ENCODE measurements at places on chromosomes 5 and 9.

DNA sequence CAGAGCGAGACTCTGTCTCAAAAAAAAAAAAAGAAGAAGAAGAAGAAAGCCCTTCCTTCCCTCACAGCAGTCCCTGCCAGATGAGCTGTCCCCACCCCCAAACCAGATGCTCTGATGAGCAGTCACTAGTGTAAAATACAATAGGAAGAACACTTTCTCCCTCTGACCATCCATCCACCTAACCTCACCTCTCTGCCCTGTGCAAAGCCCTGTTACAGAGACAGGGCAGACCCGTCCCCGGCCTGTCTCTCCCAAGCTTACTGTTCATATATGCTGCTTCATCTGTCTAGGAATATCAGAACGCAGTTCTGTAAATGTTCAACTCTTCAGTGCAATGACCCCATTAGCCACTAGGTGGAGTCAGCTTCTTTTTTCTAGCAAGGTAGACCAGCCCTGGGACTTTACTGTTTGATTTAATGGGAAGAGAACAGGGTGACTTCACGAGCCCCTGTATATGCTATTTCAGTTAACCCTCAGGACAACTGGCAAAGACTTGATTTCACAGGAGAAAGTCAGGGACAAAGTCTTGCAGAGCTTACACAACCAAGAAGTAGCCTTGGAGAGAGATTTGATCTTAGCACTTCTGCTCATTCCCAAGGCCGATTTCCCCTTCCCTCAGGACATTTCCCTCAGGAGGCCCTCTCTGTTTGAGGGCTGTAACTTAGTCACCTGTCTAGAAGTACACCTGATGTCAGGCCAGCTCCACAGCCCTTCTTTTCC lies 14.9 kb upstream of the FGFR4 start:
- peak; percentile 71 for DNase-seq

- DNase-seq, result no peak
Observed at GRCh38 chr5:169279125-169279524, 21.8 kb downstream of the SLIT3 start.

DNA sequence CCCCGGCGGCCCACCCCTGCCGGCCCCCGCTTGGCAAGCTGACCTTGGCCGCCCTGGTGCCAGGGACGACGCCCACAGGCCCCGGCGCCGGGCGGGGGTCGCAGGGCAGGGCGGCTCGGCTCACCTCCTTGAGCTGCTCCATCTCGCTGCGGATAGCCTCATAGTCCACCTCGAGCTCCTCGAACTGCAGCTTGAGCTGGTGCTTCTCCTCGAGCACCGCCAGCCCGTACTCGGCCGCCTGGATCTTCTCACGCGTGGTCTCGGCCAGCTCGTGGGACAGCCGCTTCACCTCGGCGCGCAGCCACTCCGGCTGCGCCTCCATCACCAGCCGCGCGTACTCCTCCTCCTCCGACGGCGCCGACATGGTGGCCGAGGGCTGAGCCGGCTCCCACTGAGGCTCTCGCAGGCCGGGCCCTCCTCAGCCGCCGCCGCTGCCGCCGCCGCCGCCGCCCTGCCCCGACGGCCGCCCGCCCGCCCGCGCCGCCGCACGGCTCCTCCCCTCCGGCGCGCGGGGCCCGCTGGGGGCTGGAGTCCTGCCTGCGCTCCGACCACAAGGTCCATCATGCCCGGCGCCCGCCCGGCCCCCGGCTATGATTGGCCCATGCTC lies at the start of gene BICD2:
BICD2 (minus strand) TSS at position 453 of the 607 bp plus-strand sequence; CDS start at position 364, 89 bp downstream.
- no peak for DNase-seq

- DNase-seq, result no peak
Observed at GRCh38 chr9:96620832-96621269, 1.2 kb upstream of the CDC14B start.

DNA sequence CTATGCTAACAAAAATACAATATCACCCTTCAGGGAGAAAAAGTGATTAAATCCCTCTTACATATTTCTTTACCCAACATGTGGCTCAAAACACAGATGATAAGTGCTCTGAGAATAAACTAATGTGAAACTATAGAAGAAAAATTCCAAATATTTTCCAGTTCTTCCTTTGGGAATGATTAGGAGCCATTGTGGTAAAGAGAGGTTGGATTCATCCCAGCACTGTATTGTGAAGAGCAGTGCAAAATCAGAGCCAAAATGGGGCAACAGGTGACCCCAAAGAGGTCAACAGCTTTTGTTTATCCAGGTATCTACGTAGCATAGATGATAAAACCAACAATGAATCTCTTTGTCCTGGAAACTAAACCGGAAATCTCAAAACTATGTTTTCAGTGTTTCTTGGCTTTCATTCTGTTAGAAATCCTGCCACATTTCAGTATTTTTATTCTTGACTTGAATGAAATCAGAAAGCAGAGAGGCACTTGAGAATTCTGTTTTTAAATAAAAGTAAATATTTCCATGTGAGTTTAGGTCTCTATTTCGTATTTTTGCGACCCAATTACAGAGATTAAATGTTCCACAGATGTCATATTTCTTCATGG lies 120.4 kb upstream of the FST start:
- no peak for DNase-seq

DNA sequence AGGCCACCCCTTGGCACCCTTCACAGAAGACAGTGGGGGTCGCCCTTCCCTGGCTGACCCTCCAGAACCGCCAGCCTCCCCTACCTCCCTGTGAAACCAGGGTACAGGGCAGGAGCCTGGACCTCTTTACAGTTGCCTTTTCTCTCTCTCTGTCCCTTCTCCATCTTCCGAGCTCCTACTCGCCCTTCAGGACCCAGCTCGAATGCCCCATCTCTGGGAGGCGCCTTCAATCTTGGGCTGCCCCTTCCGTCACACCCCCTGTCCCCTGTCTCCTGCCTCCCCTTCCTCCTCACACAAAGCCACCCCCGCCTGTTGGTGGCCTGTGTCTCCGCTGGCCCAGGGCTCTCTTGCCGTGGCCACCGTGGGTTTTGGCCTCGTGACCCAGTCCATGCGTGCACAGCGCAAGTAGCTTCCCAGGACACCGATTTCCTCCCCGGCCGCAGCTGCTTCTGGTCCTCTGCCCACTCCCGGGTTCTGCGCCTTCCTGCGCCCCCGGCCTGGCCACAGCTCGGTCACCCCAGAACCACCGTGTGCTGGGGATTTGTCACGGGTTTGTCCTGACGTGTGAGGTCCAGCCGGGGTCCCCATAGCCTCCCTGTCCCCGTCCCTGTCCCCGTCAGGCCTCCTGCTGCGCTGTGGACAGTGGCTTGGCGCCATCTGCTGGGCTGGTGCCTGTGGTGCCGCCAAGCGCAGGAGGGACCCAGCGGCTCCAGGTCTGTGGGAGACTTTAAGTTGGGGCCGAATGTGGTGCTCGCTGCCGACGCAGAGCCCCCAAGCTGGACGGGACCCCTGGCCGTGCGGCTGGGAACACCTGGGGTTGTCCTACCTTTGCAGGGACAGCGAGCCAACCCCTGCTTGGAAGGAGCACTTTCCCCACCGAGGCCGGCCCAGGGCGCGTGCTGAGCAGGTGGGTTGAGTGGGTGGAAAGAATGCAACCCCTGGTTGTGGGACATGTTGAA lies 4.0 kb upstream of the TMEM250 start:
- DNase-seq, result peak; percentile 21

- DNase-seq, result no peak
Observed at GRCh38 chr9:78210841-78211301, 25.0 kb upstream of the CEP78 start.

- DNase-seq, result no peak
Observed at GRCh38 chr5:112929336-112930081, 7.5 kb upstream of the REEP5 start.

- DNase-seq, result no peak
Observed at GRCh38 chr9:89670114-89670513, 65.3 kb downstream of the GADD45G start.

DNA sequence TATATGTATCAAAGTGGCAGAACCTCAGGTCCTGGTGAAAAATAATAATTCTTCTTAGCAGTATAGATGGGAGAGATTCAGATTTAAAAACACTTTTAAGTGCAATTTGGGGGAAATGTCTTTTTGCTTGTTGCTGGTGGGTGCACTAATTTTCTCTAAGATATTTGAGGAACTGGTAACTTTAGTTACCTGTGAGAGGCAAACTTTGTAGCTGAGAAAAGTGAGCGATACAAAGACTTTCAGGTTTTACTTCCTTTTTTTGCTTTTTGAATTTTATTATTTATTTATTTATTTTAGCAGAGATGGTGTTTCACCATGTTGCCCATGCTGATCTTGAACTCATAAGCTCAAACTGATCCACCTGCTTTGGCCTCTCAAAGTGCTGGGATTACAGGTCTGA lies 303.1 kb upstream of the PTGER4 start:
- no peak for DNase-seq

DNA sequence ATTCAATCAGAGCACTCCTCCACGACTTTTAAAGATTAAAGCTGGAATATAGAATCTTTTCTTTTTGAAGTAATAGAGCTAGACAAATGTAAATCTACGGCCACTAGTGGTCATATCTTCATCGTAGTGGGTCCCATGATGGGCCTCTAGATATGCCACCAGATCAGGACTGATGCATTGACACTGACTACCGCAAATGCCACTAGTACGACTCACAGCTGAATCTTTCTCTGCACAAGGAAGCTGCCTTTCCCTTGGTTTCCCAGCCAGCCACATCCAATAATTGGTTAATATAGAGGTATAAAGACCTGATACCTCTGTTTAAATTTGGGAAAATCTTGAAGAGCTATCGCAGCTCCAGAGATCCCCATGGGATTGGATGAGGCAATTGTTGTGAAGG lies 37.8 kb upstream of the ADRB2 start:
- peak; percentile 63 for DNase-seq

- no peak for DNase-seq
Observed at GRCh38 chr9:134420974-134421432, 94.7 kb downstream of the RXRA start.

DNA sequence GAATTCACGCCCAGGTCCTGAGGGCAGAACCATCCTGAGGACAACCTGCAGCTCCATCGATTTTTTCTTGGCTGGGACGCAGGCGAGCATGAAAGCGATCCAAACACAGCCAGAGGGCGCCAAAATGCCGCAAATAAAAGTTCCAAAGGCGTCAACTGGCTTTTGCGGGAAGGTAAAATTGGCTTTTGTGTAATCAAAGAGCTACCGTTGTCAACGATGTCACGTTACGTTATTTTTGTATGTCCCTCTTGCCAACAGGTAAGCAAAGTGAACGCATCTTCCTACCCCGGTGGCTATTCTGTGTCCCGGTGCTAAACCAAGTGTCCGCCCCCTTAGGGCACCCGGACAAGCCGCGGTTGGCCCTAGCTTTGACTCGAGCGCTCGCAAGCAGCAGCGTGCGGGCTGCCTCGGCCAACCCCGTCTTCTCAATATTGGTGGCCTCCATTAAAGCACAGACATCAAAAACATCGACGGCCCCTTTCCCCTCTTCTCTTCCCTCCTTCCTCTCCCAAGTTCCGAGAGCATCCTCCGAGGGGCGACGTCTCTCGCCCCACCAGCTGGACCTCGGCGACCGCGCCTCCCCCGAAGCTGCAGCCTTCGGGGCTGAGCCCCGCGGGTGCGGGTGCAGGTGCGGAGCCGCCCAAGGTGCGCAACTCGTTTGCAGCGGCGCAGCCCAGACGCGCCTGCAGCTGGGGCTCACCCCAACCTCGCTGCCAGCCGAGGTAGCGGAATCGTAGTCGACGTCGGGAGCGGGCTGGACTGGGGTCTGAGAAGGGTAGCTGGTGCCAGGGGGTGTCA lies 1.1 kb upstream of the BASP1 start:
- DNase-seq, result peak; percentile 65

- DNase-seq, result no peak
Observed at GRCh38 chr5:173812811-173813550, 75.2 kb upstream of the CPEB4 start.

GRCh38 chr5:129804705-129805104 lies 56.8 kb downstream of the MINAR2 start:
- no peak for DNase-seq

- no peak for DNase-seq
Observed at GRCh38 chr5:111337688-111338087, 113.5 kb downstream of the CAMK4 start.
